ENCODE measurements at places on chromosomes 4 and X. TPM values are rescaled to one million over a fixed set of nuclear protein-coding genes. Genes with fewer than 3 reads are reported as not detected.

The IL2RG gene
- total RNA-seq, result not detected

The ASB9 gene
- 5.7 TPM for total RNA-seq

The EPGN gene
- total RNA-seq, result 4.5 TPM

The OPHN1 gene
- total RNA-seq, result 11.6 TPM

The CT45A3 gene
- total RNA-seq, result not detected

The ANK2 gene
- 0.61 TPM for total RNA-seq

The MAP7D2 gene
- not detected for total RNA-seq

The NMU gene
- total RNA-seq, result 22.6 TPM

The GATA1 gene
- not detected for total RNA-seq

The BMP3 gene
- total RNA-seq, result 0.41 TPM

DNA sequence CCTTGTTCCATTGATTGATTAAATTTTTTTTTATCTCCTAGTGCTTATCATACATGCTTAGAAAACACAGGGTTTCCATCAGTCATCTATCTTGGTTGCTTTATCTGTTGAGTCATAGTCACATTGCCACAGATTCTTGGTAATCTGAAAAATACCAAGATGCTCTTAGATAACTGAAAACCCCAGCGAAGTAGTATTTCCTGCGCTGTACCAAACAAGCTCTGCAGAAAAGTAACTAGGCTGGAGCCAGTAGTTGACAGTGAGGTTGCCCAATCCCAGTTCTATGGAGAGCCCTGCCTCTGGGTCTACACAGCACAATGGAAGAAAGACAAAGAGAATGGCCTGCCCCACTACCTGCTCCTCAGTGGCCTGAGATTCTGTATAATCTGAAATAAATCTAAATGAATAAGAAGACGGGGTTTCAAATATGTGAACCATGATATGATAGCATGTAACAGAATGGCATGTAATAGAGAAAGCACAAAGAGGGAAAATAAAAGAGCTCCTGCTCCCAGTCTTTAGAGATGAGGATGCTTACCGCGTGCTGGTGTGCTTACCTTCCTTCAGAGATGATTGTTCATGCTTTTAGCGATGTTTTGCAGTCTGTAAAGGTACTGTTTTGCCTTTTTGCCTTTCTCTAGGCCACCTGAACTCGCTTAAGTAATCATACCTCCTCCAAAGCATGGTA lies 55.3 kb upstream of the RAPGEF2 start:
- DNase-seq, result peak; percentile 47

GRCh38 chr4:184541907-184542306 lies 67.6 kb upstream of the IRF2 start:
- no peak for DNase-seq

DNA sequence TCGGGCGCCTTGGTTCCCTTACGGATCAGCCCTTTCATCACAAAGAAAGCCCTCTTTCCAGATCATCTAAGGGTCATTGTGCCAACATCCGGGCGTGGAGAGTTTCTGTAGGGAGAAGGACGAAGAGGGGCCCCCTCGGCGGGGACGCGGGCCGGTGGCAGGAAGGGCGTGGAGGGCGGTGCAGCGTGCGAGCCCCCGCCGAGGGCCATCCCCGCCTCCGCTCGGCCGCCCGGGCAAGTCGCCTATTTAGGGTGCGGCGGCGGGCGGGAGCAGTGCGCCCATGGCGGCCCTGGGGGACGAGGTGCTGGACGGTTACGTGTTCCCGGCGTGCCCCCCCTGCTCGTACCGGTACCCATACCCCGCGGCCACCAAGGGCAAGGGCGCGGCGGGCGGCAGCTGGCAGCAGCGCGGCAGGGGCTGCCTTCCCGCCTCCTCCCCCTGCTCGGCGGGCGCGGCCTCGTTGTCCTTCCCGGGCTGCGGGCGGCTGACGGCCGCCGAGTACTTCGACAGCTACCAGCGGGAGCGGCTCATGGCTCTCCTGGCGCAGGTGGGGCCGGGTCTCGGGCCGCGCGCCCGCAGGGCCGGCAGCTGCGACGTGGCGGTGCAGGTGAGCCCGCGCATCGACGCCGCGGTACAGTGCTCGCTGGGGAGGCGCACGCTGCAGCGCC lies at the start of gene ZAR1:
ZAR1 (plus strand) TSS at position 241 of the 668 bp plus-strand sequence; CDS start at position 281, 40 bp downstream.
- DNase-seq, result no peak

- peak; percentile 54 for DNase-seq
Measured at GRCh38 chr4:168200685-168201084, 108.3 kb downstream of the ANXA10 start.

- DNase-seq, result no peak
Measured at GRCh38 chrX:78957049-78957767, 12.0 kb downstream of the P2RY10 start.

DNA sequence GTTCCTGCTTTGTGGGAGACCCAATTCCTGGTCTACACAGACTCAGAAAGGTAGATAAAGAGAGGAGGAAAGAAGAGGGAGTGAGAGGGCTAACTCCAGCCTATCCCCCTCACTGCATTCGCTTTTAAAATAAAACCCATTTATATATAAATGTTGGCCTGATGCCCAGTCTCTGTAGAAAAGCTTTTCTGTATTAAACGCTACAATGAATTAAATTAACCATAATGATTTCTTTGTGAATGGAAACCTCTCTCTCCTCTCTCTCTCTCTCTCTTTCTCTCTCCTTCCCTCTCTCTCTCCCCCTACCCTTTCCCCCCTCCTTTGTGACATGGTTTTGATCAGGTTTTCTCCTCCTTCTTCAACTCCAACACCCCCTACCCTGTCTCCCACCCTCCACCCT lies 34.8 kb downstream of the PJA1 start:
- DNase-seq, result no peak

DNA sequence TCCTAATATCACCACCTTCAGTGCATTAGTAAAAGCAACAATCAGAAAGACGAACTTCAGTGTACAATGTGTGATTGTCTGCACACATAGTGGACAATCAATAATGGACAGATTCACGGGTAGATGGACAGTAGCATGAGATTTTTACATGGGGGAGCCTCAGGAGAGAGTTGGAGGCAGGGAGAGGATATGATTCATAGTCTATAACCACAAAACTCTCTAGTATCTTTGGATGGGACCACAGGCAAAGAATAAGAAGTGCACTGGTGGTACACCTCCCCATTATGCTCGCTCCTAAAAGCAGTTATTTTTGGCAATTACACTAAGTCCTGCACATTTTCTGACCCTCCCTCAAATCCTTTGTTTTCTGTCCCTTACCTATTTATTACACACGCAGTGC lies 624.4 kb upstream of the ACTRT1 start:
- no peak for DNase-seq

DNA sequence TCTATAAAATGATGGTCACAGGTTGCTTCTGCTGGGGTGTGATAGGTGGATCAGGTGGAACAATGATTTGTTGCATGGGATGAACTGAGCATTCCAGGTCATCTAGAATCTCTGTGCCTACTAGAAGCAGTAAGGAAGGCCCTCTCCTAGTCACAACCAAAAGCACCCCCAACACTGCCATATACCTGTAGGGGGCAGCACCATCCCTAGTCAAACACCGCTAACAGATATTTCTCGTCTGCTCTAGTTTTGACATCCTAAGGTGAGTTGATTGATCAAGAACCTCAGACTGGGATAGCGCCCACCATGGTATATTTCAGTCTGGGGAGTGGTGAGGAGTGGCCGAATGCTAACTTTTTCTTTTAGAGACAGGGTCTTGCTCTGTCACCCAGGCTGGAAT lies 160.2 kb downstream of the NHS start:
- no peak for DNase-seq

DNA sequence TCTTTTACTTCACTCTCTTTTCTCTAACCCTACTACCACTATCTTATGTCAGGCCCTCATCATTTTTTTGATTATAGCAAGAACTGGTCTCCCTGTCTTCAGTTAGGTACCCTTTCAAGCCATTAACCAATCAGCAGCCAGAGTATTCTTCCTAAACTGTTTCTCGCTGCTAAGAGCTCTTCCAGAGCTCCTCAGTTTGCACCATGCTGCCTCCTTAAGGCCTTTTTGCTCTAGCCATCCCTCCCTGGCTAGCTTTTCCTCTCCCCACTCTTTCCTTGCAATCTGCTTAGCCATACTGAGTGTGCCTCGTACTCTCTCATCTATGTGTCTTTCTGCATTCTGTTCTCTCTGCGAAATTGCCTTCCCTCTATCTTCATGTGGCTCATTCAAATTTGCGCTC lies 32.9 kb downstream of the KIF4A start:
- no peak for DNase-seq

GRCh38 chr4:71126719-71127118 lies 133.3 kb downstream of the DCK start:
- peak; percentile 57 for DNase-seq

GRCh38 chrX:28649541-28649940 lies 62.3 kb downstream of the IL1RAPL1 start:
- no peak for DNase-seq

DNA sequence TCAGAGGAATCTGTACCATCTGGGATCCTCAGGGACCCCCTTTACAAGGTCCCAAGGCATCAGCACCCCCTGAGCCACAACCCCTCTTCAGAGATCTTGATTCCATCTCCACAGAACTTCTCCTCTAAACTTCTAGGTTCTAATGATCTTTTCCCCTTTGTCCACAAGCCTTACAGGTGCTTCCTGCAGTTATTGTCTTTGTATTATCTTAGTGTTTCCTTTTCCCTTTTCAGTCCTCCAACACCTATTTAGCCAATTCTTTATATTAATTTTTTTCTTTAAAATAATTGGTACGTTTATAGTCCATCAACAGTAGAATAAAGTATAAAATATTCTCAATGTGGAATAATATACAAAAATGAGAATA lies 35.2 kb upstream of the FAM241A start:
- DNase-seq, result no peak

DNA sequence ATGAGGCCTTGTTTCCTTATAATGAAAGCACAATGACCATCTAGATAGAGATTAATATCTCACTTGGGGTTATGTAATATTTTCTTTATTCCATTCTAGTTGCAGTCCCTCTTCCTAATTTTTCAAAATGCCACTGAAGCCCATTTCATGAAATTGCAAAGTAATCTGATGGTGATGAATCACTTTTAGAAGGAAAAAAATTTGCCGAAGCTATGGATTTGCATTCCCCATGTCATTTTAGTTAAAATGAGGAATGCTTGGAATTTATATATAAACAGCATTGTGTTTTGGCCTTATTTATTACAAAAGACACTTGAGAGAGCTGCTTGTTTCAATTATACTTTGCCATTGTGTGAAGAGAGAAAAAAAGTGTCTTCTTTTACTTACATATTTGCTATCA lies 241.7 kb upstream of the TEX13A start:
- DNase-seq, result no peak

- DNase-seq, result no peak
Measured at GRCh38 chrX:107750861-107751445, 24.6 kb downstream of the TSC22D3 start.

- DNase-seq, result no peak
Measured at GRCh38 chrX:48458711-48459110, 11.3 kb downstream of the SLC38A5 start.

DNA sequence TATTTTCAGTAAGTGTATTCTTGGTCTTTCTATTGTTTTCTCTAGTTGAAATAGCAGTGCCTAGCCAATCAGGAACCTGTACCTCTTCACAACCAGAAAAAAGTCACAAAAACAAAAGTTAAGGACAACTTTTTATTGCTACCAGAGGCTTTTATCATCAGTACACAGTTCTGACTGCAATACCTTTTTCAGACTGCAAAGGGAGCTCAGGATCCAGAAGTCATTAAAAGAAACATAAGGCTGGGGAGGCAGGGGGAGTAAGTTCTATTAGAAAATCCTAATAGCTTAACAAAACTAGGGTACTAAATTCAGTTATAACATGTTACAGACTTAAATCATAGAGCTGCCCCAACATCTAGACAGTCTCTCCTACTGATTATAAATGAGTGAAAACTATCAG lies 28.8 kb downstream of the CCNI start:
- no peak for DNase-seq

GRCh38 chrX:48003367-48003757 lies 427 bp downstream of the ZNF182 start:
- DNase-seq, result no peak

DNA sequence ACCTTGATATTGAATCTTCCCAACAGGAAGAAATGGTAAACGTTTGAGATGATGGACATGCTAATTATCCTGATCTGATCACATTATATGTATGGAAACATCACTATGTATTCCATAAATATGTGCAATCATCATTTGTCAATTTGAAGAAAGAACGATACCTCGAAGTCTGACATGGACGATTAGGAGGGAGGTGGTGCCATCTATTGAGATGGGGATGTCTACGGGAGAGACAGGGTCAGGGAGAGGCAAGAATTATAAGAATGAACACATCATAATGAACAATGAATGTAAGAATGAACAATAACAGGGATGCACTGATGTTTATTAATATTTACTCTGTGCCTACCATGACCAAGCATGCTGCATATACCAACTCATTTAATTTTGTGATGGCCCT lies 93.7 kb upstream of the SOD3 start:
- DNase-seq, result no peak

GRCh38 chr4:4477796-4478195 lies 64.1 kb downstream of the STX18 start:
- no peak for DNase-seq

DNA sequence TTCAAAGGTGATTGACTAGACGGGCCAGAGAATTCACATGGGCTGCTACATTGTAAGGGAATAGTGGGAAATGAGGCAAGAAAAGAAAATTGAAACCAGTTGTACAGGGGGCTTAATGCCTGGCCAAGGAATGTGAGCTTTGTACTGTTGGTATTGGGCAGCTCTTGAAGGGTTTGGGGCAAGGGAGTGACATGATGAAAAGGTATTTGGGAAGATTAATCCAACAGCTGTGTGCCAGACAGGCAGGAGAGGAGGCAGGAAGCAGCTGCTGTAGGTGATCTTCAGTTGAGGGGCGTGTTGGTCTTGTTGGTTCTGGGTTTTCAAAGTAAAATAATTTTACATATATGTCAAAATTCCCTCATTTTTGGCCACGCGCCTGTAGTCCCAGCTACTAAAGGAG lies 384.5 kb upstream of the TENM3 start:
- DNase-seq, result no peak

- DNase-seq, result no peak
Measured at GRCh38 chrX:153537526-153538295, 20.3 kb downstream of the ATP2B3 start.

GRCh38 chr4:112889199-112889598 lies 160.3 kb upstream of the ANK2 start:
- DNase-seq, result no peak

DNA sequence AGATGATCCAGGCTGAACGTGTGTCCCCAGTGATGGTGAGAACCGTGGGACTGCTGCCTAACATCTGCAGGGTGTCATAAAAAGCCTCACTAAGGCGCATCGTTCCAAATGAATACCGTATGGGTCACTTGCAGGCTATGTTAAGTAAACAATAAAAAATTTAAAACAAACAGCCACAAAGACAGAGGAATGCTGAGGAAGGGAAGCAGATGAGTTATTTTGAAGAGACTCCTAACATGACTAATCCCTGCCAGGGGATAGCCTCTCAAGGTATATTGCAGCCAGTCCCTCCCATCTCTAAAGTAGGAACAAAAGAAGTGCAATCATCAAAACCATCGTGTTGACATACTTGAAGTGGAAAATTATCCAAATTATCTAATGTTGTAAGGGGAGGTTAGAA lies 83.8 kb downstream of the UNC5C start:
- DNase-seq, result no peak

DNA sequence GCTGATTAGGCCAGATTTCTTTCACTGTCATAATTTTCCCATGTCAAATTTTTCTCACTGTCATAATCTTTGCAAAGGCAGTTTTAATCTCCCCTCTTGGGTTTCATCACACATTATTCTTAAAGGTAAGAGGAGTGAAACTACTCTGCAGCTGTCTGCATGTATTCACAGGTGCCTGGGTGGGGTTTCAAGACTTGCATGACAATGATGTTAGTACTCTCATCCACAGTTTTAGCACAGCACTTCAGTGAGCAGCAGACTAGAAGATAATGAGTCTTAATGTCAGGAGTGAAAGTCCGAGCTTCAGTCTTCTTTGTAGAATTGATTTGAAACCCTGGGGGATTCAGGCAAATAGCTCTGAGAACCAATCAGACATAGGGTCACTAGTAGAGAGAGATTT lies 182.5 kb upstream of the GALNT7 start:
- DNase-seq, result no peak

Measured in PC-9 (cell line).